ENCODE measurements at places on chromosomes 7 and 10.
A peak's percentile ranks its signal among the peaks of the same experiment; 100 is the strongest.

DNA sequence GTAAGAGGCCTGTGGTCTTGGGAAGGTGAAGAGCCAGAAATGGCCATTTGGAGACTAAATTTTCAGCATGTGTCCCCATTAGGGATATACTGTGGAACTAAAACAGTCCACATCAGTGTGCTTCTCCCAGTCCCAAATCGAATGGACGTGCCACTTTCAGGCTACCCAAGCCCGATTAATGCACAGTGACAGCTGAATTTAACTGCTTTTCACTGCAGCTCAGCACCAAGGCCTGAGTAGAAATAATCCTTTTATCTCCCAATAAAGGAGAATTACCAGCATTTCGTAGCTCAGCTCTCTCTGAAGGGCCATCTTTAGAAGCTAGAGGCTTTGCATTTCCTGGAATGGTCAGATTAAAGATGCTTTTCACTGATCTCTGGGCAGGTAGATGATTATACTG lies 183.3 kb downstream of the NPSR1 start:
- no peak for ATAC-seq

DNA sequence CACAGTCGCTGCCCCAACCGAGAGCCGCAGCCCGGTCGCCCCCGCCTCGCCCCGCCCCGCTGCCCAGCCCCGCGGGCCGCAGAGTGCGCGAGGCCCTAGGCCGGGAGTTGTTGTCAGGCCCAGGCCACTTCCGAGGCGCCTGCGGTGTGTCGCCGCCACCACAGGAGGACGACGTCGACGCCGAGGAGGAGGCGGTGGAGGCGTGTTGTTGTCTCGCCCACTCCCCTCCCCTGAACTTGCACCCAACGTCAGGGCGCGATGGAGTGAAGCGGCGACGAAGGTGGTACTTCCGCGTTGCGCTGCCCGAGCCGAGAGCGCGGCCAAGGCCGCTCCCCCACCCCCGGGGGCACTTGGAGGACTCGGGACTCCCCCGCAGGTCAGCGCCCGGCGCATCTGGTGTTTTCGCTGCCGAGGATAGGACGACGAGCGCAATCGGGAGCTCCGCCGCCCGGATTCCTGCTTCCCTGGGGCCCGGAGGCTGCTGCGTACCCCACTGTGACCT lies at the start of gene CDK13:
CDK13 (plus strand) TSS at position 286 of the 502 bp plus-strand sequence. CDS start 386 bp downstream, outside the sequence.
- peak; percentile 37 for ATAC-seq

- ATAC-seq = no peak
Observed at GRCh38 chr7:54563329-54563916, 21.2 kb downstream of the VSTM2A start.

DNA sequence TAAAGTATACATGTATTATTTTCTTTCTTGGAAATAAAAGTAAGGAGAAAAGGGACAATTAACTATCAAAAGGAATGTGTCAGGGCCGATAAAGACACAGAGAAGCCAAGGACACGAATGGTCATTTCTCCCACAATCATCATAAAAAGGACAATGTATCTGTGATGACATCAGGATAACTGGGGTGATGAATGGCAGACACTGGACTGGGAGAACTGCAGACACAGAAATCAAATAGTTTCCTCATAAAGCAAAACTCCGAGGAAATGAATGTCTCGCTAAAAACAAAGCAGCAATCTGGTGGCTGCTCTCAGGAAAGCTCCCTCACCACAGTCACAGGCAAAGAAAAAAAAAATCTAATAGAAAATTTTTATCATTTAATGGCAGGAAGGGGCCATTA lies 69.3 kb upstream of the NPY start:
- ATAC-seq = no peak

GRCh38 chr7:70477036-70478010 lies 654.6 kb upstream of the GALNT17 start:
- no peak for ATAC-seq

GRCh38 chr7:138358850-138359341 lies 101.2 kb upstream of the TRIM24 start:
- ATAC-seq = no peak

GRCh38 chr7:45922810-45923209 lies 1.7 kb upstream of the IGFBP3 start:
- ATAC-seq = no peak

- ATAC-seq = no peak
Observed at GRCh38 chr10:123143162-123143824, 4.6 kb upstream of the HMX2 start.

DNA sequence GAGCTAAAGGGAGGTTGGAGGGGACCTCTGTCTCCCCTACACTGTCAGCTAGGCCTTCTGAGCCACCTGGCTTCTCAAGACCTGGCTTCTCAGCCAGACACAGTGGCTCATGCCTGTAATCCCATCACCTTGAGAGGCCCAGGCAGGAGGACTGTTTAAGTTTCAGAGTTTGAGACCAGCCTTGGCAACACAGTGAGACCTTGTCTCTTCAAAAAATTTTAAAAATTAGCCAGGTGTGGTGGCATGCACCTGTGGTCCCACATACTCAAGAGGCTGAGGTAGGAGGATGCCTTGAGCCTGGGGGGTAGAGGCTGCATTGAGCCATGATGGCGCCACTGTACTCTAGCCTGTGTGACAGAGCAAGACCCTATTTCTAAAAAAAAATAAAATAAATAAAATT lies 33.1 kb downstream of the PIP4K2A start:
- ATAC-seq = no peak

GRCh38 chr7:70920876-70921275 lies 211.1 kb upstream of the GALNT17 start:
- ATAC-seq = no peak

GRCh38 chr10:33506838-33507661 lies 172.6 kb upstream of the NRP1 start:
- ATAC-seq = peak; percentile 44
